ENCODE measurements at places on chromosomes 3 and 15.

- no peak for DNase-seq
These were observed 11.3 kb downstream of the PPARG start for GRCh38 chr3:12300137-12300536.

DNA sequence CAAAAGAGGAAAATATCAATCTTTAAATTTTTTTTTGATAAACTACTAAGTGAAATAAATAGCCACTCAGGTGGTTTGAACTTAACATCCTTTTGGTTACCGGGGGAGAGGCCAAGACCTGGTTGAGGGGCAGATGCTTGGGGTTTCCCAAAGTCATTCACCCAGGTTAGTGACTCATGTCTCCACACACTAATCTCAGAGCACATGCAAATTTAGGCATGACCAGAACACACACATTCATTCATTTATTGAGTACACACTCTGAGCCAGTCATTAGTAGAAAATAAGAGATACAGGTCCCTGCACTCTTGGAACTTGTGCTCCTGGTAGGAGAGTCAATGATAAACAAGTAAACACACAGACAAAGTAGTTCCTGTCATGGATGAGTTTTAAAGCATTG lies 7.3 kb downstream of the ILDR1 start:
- DNase-seq, result peak; percentile 78

DNA sequence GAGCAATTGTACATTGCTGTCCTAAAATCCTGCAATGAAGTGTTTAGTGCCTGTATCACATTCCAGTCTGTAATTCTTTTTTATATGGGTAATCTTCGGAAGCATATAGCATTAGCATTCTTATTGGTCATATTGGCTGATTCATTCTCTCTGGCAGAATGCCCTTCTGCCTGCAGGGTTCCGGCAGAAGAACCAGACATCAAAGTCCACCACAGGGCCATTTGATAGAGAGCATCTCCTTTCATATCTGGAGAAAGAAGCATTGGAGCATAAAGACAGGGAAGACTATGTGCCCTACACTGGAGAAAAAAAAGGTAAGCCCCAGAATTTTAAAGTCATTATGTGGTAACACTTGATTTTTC lies 39.6 kb downstream of the TMOD3 start:
- DNase-seq, result no peak

- DNase-seq, result no peak
These were observed 424.3 kb downstream of the ROBO2 start for GRCh38 chr3:77464111-77464688.

GRCh38 chr15:56174649-56175048 lies 69.0 kb downstream of the RFX7 start:
- no peak for DNase-seq

DNA sequence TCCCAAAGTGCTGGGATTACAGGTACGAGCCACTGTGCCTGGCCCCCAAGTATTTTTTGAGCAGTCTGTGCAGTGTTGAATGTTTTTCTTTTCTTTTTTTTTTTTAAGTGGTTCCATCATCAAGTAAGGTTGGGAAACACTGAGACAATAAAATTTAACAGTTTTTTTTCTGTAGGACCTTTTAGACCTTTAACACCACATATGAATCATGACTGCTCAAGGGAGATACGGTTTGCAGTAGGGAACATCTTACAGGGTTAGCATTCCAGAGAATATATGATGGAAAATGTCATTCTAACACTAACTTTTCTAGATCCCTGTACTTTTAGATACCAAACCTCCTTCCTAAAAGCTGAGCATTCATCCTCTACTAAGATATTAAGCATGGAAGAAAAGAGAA lies 41.7 kb downstream of the SNX4 start:
- DNase-seq, result no peak

DNA sequence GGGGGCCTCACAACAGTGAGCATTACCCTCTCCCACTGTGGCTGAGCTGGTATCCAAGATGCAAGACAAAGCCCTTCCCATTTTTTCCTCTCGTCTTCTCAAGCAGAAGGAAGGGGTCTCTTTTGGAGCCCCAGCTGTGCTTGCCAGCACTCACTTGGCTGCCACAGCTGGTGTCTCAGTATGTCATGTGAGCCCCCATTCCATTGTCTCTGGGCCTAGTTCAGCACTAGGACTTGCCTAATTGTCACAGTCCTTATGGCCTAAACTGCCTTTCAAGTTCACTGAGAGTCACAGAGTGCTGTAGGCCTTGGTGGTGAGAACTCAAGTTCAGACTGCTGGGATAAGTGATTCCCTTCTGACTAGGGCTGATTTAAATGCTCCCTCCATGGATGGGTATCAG lies 89.8 kb downstream of the ARHGEF26 start:
- no peak for DNase-seq

- DNase-seq, result peak; percentile 54
These were observed 51.8 kb downstream of the CYP11A1 start for GRCh38 chr15:74315626-74316025.

- no peak for DNase-seq
These were observed 637.2 kb downstream of the NTRK3 start for GRCh38 chr15:87619161-87619960.

- DNase-seq, result no peak
These were observed 15.1 kb downstream of the CMTM7 start for GRCh38 chr3:32406486-32407408.

- DNase-seq, result no peak
These were observed 5.0 kb upstream of the NCBP2 start for GRCh38 chr3:196947136-196947859.

- no peak for DNase-seq
These were observed 2.1 kb upstream of the PRSS50 start for GRCh38 chr3:46719735-46720271.

GRCh38 chr15:58087871-58088270 lies 22.4 kb upstream of the ALDH1A2 start:
- no peak for DNase-seq

DNA sequence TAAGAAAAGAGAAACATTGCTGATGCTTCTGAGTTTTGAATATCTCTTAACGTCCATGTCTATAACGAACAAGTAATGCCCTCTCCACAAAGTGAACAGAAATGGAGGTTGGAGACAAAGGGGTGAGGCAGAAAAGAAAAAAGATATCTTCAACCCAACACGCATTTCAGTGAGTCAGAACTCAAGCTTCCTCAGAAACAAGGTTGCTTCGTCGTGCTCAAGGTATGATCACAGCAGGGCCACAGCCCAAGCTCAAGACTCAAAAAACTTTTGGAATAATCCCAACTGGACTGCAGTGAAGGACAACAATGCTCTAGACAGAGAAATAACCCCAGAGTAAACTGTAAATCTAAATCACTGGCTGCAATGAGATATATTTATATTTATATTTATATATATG lies 18.9 kb downstream of the WNT5A start:
- DNase-seq, result no peak

DNA sequence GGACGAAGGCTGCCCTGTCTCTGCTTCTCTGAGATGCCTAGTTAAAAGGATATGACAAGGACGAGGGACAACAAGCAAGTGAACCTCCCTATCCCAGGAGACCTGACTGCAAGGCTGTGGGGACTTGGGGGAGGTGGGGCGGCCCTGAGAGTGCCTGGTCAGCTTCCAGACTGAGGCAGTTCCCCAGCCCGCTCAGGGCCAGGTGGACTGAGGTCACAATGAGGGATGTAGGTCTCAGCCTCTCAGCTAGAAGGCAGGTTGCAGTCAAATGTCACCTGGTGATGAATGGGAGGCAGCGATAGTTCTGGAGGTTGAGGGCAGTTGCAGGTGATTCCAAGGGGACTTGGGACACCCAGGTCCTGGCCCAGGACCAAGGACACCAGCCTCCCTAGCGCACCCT lies 30.6 kb downstream of the TKT start:
- no peak for DNase-seq

GRCh38 chr3:9405756-9406155 lies 8.3 kb downstream of the SETD5 start:
- DNase-seq, result no peak

DNA sequence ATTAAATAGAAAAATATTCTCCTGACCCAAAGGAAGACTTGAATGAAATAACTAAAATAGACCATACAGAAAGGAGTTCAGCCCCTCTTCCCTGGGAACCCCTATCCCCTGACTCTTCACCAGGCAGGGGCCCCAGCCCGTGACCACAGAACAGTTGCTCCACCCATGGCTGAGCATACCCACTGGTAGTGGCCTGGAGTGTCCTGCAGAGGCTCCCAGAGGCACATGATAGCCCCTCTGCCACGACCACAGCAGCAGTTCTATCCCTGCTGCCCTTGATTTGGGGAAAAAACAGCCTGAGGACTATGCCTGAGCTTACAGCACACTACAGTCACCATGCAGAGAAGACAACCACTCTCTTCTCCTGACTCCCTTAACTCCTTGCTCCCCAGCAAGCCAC lies 31.8 kb downstream of the TTC14 start:
- no peak for DNase-seq

- DNase-seq, result no peak
These were observed 129.0 kb downstream of the MYLK start for GRCh38 chr3:123755085-123755484.

DNA sequence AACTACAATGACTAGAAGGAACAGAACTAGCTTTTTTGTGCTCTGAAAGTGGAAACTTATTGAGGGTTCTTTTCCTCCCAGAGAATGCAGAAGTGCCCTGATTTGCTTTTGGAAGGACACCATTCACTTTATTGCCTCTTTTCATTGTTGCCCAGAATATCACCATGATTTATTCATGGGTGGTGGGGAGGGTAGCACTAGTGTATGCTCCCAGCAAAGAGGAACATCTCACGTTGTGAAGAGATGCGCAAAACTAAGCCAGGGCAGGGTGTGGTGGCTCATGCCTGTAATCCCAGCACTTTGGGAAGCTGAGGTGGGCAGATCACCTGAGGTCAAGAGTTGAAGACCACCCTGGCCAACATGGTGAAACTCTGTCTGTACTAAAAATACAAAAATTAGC lies 31.4 kb downstream of the FLNB start:
- DNase-seq, result no peak

DNA sequence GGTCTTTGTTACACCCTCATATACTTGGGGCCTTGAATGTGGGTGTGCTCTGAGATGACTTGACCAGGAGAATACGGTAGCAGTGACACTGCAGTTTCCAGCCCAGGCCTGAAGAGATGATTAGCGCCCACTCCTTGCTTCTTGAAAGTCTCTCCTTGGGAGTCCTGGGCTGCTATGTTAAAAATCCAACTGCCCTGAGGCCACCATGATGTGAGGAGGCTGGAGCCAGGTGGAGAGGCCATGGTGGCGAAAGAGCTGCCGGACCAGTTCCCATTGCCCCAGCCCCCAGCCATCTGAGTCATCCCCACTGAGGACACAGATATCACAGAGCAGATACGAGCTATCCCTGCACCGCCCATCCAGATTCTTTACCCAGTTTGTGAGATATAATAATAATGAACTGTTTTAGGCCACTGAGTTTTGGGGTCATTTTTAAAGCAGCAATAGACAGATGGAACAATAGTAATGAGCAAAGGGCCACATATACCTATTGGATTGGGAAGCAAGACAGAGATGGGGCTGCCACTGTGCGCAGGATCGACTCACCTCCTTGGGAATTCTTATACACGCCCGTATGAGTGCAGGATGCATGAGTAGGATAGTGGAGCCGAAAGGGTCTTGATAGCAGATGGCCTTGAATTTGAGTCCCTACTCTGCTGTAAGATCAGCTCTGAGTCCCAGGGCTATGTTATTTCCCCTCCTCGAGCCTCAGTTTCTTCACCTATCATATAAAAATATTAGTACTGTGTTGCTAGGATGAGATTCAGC lies 12.1 kb upstream of the GATA2 start:
- no peak for DNase-seq

GRCh38 chr15:57943171-57943570 lies 122.3 kb downstream of the ALDH1A2 start:
- no peak for DNase-seq

- DNase-seq, result no peak
These were observed 106.1 kb downstream of the EOMES start for GRCh38 chr3:27616031-27616430.

- DNase-seq, result no peak
These were observed 82.2 kb upstream of the EPHA3 start for GRCh38 chr3:89025185-89025584.

GRCh38 chr15:74265046-74265639 lies 29.0 kb downstream of the CCDC33 start:
- DNase-seq, result no peak

GRCh38 chr3:130658678-130659077 lies 88.0 kb downstream of the PIK3R4 start:
- DNase-seq, result no peak

DNA sequence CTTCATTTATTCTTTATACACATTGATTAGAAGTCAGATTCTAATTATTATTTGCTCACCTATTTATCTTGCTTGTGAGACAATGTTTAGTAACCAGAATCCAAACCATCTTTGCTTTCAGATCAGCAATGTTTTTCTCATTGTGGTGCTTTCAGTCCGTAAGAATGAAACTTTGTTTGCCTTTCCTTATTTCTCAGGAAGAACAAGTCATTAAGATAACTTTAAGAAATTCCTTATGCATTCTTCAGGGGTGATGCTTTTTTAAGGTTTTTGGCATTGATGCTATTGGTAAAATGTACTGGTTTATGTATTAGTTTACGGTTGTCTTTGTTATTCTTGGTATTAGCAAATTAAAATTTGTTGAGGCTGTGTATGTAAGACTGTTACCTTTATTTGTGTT lies 120.8 kb upstream of the POU1F1 start:
- DNase-seq, result no peak

DNA sequence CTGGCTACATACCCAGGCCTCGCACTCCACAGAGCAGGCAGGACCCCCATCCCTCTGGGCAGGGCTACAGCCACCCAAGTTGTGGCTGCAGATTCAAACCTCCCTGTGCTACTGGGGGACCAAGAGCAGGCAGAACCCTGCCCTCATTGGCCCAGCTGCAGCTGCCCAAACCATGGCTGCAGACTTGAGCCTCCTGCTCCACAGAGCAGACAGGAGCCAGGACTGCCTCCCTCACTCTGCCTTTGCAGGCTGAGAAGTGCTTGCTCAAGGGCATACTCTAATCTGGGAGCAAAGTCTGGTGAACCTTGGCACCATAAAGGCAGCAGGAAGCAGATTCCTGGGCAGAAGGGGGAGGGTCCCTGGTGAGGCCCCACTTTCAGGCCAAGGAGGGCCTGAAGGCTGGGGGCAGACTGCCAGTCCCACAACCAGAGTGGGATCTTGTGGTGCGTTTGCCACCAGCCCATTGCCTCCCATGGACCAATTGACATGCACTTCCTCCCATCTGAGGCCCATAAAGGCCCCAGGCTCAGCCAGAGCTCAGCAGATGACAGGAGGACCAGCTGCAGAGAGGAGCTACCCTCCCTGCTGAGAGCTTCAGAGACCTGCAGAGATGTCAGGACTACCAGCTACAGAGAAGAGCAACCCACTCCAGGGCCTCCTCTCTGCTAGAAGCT lies 64.2 kb upstream of the EPHA6 start:
- DNase-seq, result no peak
